ENCODE measurements at places on chromosomes 5 and 9. TPM values are rescaled to one million over a fixed set of nuclear protein-coding genes. Genes with fewer than 3 reads are reported as not detected.

AIF1L gene
- 19.1 TPM for total RNA-seq

PANK3 gene
- 73.6 TPM for total RNA-seq

SCGB3A1 gene
- total RNA-seq: 16.5 TPM

DNA sequence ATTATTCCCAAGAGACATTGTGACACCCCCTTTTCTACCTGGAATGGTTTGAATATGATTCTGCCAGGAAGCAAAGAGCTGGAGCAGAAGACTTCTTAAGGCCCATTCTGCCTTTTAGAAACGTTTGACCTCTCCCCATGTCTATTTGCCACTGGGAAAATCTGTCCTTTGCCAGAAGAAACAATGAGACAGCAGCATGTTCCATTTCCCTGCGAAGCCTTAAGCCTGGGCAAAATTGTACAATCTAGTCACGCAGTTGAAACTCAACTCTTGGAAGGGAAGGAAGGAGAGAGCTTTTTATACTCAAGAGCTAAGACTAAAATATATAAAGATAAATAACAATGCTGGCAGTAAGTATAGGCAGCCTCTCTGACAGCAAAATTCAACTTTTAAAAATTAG, 22.1 kb upstream of the SPOCK1 start:
- DNase-seq: no peak

- DNase-seq: no peak
Measured at GRCh38 chr9:106146066-106146840, 451.9 kb downstream of the TMEM38B start.

- no peak for DNase-seq
Measured at GRCh38 chr9:100465274-100465673, 7.7 kb upstream of the TMEFF1 start.

GRCh38 chr9:14661421-14662059, 31.7 kb downstream of the ZDHHC21 start:
- peak; percentile 76 for DNase-seq

DNA sequence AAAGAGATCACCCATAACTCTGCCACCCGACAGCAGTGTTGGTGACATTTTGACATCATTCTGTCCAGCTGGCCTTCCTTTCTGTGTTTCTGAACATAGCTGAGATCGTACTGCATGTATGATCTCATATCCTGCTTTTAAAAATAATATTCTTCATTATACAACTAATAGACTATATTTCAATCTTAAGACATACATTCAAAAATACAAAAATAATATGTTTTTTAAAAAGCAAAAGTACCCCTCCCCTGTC, 47.7 kb upstream of the RPL26L1 start:
- no peak for DNase-seq

DNA sequence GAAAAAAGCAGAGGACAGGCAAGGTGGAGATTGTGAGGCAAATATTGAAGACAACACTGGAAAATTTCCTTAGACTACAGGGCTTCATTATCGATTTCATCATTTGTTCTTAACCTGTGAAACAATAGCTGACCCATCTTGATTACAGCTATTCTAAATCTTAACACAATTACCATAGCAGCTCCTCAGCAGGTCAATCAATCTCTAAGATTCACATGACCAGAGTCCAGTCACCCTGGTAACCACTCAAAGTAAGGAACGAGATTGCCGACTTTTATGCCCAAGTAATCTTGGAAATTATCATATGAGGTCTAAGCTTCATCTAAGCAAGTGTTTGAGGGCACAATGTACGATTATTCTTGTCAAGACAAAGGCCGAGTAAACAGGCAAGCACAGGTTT, 93.8 kb downstream of the TTC39B start:
- no peak for DNase-seq

- no peak for DNase-seq
Measured at GRCh38 chr9:129757045-129757444, 4.2 kb upstream of the PTGES start.

DNA sequence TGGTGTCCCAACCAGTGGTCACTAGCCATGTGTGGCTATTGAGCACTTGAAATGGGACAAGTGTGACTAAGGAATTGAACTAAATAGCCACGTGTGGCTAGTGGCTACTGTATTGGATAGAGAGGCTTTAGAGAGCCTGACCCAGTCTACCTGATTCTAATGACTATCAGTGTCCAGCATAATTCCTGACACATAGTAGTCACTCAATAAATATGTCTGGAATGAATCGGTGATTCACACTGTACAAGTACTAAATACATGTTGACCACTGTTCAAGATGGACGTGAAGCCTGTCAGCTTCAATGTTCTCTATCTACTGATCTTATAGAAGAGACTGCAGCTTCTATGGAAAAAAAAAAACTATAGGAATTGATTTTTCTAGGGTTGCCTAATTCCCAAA, 57.7 kb upstream of the MAST4 start:
- no peak for DNase-seq

- DNase-seq: no peak
Measured at GRCh38 chr5:165981671-165982070, 2309.8 kb upstream of the WWC1 start.

DNA sequence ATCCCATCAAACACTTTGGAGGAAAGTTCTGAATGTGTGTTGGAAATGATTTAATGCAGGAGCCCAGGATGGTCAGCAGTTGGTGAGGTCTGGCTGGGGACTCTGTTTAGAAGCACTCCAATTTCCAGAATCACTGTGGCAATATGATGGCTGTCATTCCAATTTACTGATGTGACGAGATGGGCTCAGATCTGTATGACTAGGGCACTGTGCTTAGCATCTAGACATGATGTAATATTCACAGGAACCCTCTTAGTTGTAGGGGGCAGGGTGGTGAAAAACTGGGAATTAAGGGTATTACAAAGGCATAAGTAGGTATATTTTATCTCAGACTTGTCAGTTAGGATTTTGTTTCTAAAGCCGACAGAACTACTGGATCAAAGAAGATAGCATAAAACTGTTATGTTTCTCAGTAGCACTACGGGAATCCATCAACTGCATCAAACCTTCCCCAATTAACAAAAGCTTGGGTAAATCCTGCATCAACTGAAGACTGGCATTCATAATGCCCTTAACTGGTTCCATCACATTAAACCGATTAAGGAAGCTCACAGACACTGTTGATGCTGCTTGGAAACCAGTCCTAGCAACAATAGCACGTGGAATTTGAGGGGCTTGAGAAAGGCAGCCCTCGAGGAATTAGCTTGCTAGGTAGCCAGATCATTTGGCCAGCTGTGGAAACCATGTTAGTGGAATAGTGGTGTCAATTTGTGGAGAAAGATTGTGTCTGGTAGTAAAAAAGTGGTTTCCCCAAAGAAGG, 86.1 kb downstream of the SV2C start:
- DNase-seq: no peak

DNA sequence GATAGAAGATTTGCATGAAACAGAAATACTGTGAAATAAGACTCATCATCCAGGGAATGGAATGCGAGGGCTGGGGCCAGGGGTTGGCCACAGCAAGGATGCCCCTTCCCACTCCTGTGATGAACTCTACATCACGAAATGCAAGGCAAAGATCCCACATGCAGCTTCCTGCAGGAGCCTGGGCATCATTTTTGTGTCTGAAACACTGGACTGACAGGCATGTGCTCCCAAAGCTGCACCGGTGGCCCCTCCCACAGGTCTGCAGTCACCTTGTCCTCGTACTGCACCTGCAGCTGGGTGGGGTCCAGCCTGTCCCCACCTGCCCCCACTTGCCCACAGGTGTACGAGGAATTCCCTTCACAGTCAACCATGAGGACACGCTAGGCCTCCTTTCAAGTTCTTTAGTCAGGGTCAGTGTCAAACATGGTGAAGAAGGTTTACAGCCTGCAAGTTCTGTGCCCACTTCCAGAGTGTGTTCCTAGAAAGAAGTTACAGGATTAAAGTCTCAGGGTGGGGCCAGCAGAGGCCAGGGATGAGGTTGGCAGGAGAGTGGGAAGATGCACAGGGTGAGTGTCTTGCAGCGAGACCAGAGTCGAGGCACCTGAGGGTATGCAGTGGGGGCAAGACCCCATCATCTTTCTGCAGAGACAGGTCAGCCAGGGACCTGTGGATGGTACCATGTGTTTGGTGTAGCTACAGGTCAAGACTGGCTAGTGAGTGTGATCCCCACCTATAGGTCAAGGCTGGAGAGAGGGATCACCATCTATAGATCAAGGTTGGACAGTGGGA, 155.0 kb upstream of the IRX2 start:
- no peak for DNase-seq

GRCh38 chr9:123974471-123974870, 37.1 kb upstream of the LHX2 start:
- DNase-seq: no peak

GRCh38 chr9:15831384-15831783, 278.5 kb downstream of the CCDC171 start:
- DNase-seq: no peak

Data from tongue (tissue), 3 donors.